Gastrocnemius medialis (tissue), 4 donors: ENCODE measurements at places on chromosomes 1 and 21.

- no peak for DNase-seq
Observed at GRCh38 chr1:47967864-47968555, 29.2 kb downstream of the TRABD2B start.

GRCh38 chr1:160206421-160207117 lies 1.4 kb downstream of the PEA15 start:
- no peak for DNase-seq

GRCh38 chr1:204320382-204320804 lies 39.3 kb downstream of the PLEKHA6 start:
- DNase-seq: no peak

DNA sequence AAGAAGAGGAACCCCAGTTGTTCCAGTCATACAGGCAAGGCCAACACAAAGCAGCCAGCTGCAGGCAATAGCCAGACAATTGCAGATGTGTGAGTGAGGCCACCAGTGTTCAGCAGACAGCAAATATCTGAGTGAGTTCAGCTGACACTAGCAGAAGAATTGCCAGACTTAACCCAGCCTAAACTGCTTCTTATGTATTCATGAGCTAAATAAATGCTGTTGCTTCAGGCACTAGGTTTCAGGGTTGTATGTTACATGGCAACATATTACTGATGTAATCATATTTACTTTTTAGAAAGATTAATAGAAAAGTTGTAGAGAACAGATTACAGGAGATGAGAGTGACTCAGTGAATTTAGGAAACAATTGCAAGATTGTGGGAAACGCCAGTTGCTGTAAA lies 129.8 kb upstream of the CHODL start:
- DNase-seq: no peak

GRCh38 chr1:223765719-223766340 lies 53.5 kb downstream of the CAPN2 start:
- DNase-seq: no peak

- no peak for DNase-seq
Observed at GRCh38 chr21:45589686-45590245, 47.5 kb upstream of the SLC19A1 start.

GRCh38 chr1:181166377-181167196 lies 78.1 kb downstream of the IER5 start:
- peak; percentile 67 for DNase-seq

- no peak for DNase-seq
Observed at GRCh38 chr1:65626003-65626402, 166.7 kb upstream of the PDE4B start.

DNA sequence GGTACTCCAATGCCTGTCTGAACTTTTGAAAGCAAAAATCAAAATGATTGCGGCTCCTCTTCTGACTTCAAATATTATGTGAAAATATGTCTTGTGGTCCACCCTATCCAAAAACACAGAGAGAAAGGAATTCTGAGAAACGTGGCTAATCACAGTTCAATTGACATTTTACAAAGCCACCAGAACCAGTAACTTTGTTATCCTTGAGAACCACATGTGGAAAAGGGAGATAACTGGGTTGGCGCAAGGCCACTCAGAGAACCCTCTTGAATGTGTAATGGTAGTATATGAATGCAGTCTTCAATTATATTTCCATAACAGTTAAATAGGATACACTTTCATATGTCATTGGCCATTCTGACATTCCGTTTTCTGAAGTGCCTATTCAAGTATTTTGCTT lies 1030.0 kb upstream of the TMPRSS15 start:
- DNase-seq: no peak

DNA sequence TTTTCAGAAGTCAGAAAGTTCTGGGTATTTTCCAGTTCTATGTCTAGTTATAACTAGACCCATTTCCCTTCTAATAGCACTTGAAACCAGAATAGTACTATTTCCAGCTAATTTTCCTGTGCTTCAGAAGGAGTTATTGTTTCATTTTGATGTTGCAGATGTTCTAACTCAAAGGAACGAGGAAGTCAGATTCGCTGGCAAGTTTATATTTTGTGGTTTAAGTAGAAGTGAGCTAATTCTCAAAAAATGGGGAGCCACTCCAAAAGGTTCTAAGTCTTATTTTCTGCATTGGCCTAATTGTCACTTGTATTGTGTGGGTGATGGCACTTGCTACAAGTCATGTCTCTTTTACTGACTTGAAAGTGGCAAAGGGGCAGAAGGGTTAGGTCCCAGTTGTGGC lies 18.1 kb downstream of the CCDC185 start:
- no peak for DNase-seq

- no peak for DNase-seq
Observed at GRCh38 chr1:30934613-30935012, 26.1 kb upstream of the SDC3 start.

DNA sequence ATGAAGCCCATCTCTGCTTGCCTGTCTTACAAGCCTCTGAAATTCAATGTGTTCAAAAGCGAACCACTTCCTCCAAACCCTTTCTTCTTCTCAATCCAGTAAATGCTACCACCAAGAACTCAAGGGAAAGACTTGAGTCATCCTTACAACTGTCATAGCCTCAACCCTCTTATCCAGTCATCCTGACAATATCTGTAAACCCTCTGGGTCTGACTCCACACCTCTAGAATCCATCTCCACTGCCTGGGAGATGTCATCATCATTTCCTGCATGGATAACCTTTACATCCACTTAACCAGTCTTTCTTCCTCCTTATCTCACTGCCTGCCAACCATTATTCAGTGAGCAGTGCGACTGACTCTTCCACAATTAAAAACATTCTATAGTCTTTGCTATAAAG lies 441.1 kb downstream of the SETD4 start:
- no peak for DNase-seq

DNA sequence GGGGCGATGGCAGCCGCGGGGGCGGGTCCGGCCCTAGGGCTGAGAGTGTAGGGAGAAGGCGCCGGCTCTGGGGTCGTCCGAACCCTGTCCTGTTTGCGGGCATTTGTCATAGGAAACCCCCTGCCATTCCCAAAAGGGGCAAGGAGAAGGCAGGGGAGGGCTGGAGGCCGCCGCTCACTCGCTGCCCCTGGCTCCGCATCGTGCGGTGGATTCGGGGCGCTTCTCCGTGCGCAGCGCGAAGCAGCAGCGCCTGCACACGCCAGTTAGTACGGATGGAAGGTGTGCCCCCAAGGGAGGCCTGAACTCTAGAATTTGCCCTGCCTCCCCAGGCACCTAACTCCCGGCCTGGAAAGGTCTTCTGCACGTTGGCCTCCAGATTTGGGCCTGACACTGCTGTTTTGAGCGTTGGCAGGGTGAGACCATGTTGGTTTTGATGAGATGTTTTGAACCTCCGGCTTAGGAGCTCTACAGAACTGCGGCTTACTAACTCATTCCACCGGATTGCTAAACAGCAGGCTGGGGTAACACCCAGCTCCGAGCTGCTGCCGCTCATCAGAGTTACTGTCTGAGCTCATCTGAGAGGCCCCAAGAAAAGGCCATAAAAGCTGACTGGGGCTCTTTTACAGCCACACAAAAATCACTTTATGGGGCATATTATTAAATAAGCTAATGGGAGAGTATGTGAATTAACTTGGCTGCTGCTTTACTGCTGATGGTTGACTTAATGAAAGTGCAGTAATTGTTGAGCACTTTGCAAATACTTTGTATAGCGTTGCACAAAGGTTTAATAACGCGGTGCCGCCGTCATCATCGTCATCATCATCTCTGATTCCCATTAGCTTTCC lies 987 bp downstream of the GPR137B start:
- DNase-seq: no peak
